ENCODE measurements at places on chromosomes 12 and 14.

DNA sequence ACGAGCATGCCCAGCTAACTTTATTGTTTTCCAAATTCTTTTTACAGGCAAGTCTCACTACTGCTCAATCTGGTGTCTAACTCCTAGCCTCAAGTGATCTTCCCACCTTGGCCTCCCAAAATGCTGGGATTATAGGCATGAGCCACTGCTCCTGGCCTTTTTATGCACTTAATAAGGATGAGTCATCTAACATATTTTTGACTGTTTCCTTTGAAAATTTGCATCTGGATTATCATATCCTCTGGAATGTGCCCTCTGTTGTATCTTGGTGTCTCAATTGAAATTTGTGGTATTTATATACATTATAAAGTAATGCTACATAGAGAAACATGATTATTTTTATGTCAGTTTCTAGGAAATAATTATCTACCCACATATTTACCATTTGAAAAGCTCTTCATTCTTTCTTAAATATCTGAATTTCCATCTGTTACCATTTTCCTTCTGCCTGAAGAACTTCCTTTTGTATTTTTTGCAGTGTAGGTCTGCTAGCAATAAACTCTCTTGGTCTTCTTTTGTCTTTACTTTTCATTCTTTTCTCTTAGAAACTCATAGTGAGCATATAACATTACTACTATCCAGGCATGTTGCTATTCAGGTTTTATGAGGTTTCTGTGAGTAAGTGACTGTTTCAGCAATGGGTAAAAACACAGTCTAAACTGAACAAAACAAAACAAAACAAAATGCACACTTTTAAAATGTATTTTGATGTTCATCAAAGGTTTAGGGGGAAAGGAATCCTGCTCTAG lies 52.8 kb upstream of the CNOT2 start:
- no peak for DNase-seq

GRCh38 chr12:120327593-120327992 lies at the start of gene PLA2G1B:
TSS of gene PLA2G1B (minus strand) at chr12:120327779. CDS start at chr12:120327753, 26 bp downstream.
- DNase-seq = no peak

GRCh38 chr12:85206543-85206942 lies 73.5 kb upstream of the ALX1 start:
- DNase-seq = no peak

GRCh38 chr12:88960213-88960878 lies 380.1 kb upstream of the KITLG start:
- no peak for DNase-seq

DNA sequence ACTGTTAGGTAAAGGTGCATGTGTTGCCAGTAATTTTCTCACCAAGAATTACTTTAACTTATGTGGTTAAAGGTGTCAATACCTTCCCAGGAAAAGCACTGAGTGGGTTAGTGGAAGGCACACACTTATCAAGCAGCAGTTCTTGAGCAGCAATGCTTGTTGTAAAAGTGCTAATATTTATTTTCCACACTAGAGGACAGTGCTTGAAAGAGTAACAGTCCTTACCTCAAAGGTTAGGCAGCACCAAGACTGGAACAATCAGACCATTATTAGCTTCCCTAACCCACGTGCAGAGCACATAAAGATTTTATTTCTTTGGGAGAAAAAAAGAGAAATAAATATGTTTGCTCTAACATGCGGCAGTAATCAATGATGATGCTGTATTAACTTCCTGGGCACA lies 48.8 kb upstream of the KRR1 start:
- no peak for DNase-seq

DNA sequence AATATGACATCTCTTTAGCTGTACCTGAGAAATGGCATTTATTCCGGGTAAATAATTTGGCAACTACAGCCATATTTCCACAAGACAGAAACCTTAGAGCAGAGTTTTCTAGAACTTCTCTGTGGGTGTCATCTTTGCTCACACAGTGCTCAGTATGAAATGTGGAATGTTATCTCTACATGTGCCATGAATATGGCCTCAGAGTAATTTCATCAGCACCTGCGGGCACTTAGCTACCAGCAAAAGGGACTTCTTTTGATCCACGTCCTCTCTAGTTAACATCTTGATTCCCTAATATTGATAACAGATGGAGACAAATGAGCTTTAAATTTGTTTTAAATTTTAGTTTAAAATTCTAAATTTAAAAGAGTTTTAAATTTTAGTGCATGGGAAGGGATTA lies 2.9 kb upstream of the ATG14 start:
- DNase-seq = no peak

DNA sequence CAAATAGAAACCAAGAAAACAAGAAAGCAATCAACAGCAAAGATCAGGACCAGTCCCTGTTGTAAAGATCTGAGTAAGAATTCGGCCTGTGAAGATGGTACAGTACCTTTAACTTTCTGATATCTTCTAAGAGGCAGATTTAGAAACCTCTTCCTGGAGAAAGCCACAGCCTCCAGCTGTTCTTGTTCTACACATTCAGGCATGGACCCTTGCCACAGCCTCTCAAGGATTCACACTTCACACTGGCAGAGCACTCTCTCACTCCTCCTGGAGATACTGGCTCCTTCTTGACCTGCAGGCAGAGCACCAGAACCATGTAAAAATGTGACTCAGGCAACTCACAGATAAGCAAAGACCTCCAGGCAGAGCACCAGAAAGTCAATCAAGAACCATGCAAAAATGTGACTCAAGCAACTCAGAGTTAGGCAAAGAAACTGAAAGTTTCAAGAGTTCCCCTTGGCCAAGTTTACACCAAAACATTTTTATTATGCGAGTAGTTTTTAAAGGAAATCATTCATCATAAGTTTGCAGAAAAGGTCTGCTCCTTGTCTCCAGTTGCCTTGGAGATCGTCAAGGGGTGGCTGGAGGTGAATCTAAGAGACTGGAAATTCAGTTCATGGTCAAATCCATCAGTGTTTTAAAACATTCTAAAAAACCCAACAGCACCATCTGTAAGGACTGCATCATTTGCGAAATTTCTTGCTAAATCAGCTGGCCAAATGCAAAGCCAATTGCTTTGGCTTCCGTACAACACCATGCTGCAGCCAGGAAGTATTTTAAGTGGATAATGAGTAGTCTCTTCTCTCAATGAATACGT lies 119.3 kb upstream of the MDM1 start:
- no peak for DNase-seq

DNA sequence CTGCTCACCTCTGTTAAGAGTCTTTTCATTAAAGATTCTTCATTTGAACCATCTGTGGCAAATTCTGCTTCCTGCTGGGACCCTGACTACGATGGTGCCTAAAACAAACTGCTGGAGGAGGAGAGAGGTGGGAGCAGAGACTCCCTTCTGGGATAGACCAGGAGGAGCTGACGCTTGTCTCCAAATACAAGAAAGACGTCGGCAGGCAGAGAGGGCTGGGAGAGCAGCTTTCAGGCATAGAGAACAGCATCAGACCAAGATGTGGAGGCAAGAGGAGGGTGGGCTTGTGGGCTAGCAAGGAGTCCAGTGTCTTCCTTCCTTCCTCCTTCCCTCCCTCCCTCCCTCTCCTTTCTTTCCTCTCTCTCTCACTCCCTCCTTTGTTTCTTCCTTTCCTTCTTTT lies 358.6 kb downstream of the VRK1 start:
- DNase-seq = no peak

DNA sequence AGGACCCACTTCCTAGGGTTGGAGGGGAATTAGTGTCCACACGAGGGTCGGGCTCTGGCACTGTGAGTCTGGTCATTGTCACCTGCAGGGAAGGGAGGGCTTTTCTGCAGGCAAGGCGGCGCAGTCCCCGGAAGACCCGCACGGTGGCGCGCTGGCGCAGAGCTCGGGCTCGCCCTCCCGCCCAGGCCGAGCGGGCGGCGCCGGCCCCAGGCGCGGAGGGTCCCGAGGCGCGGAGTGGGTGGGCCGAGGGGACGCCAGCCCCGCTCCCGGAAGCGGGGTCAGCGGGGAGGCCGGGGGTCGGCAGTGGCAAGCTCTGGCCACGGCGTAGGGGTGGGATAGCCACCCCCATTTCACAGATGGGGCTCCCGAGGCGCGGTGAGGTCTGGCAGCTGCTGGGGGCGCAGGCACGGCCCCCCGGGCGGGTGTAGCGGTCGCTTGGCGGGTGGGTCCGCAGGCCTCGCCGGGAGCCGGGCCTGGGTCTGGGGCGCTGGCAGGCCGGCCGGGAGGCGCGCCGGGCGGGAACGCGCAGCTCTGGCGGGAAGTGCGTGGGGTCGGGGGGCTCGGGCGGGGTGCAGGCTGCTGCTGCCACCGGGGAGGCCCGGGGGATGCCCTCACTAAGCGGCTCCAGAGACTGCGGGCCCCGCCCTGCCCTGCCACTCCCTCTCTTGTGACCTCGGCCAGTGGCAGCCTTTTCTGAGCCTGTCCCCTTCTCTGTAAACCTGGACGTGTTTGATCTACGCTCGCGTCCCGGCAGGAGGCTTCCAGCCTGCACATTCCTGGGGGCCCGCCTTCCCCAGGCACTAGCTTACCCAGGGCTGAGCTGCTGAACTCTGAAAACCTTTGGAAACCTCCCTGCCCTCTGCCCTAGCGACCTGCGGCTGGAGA lies 46.1 kb downstream of the CYP46A1 start:
- DNase-seq = peak; percentile 36

GRCh38 chr12:50101663-50102062 lies 2.1 kb upstream of the GPD1 start:
- DNase-seq = no peak

DNA sequence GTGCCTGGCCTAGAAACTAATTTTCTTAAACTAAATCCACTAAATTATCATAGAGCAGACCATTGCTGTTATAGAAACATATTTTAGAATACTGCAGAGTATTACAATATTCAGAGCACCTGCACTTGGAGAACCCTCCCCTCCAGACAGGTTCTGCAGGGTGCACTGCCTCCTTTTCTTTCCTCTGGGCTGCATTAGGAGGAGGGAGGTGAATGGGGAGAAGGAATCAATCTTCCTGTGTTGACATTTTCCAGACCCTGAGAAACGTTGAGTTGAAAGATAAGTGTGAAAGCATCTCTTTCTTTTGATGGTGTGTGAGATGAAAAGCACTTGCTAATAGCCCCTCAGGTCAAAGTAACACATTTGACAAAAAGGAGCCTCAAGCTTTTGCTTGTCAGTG lies 7.3 kb downstream of the SYNE2 start:
- no peak for DNase-seq

GRCh38 chr14:78917462-78917861 lies 747.3 kb downstream of the NRXN3 start:
- DNase-seq = no peak

- DNase-seq = no peak
Observed at GRCh38 chr12:114812858-114813761, 129.1 kb upstream of the TBX3 start.

DNA sequence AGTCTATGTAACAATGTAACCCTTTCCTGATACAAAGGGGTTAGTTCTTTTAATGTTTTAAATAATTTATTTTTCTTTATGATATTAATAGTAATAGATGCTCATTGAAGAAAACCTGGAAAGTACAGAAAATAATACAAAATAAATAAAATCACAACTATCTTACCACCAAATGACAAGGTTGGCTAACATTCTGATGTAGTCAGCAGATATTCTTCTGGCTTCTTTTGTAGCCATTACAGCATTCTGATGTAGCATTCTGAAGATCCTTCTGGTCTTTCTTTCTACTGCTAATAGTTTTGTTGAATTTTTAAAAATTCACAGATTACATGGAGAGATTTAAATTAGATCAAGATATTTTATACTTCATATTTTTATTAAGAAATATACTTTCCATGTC lies 301.6 kb downstream of the AKAP6 start:
- no peak for DNase-seq

DNA sequence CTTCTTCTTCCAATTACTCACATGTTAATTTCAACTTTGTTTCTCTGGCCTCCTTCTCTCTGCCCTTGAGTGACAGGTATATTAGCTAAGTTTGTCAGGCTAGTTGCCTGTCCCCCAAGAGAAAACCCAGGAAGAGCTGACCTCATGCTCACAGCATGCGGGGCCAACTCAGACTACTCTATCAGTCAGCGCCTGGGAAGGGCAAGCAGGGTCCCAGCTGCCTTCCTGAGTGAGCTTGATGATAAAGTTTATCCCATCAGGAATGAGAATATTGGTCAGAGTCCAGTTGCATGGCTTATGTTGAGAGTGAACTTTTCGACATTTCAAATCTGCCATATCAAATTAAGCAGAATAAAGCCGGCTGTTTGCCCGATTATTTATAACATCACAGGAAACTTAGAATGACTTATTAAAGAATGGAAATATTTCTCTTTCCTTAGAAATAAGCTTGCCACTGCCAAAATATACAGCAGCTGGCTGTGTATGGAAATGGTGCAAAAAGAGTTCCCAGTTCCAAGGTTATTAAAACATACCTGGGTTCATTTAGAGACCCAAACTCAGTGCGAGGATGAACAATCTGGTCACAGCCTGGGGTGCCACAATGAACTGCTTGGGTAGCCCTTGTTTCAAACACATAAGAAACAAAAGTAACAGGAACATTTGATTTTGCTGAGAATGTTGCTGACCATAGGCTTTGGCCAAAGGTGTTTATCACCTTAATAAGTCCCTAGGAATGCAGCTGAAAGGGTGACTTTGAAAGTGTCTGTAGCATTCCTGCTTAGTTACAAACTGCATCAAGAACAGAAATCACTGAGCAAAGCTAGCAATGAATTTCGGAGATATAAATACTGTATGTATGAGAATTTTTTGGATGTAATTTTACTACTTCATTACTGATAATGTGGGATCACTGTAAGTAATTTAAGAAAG lies 1553.8 kb upstream of the FLRT2 start:
- no peak for DNase-seq

DNA sequence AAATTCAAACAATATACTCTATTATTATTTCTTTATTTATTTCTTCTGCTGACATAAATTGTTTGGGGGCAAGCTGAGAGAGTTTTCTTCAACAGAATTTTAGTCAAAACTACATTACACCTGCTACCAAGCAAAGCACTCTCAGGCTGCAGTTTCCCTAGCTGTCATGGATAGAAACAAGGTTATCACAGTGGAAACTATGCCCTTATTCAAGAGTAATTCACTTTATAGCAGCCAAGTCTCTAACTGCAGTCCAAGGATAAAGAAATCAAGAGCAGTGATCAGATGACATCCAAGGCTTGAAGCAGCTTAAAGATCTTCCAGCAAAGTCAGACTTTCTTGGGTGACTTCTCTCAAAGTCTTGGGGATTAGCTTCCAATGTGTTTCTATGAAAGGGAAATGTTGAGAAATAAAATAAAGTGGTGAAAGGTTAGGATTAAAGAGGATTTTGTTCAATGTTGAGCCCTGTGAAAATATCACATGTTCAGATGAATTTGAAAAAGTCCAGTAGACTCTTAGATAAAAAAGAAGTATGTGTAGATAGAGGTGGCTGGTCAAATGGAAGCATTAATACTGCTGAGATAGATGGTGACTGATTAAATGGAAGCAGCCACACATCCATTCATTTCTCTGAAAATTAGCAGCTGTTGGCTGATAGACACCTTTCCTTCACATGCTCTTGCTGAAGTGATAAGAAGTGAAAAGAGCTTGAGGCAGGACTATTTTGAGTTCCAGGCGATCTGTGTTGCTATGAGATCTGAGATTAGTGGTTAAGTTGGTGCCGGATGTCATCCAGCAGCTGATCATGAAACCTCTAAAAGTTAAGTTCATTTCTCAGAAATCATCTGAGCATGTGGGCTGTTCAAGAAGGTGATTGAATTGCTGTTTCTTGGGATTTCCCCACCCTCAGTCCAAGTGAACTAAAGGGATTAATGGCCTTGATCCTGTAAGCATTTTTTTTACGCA lies 257.8 kb upstream of the BTG1 start:
- peak; percentile 15 for DNase-seq

Data from stimulated activated CD8-positive, alpha-beta memory T cell treated with anti-CD3 and anti-CD28 coated beads, Interleukin-2, amount 100 ng/mL, for 1 hour (primary cell).